Activated T-helper 1 cell treated with anti-CD3 and anti-CD28 coated beads, Interleukin-2, amount 50 U/mL, for 16 hours (primary cell): ENCODE measurements at places on chromosomes 1 and 21.

- DNase-seq = no peak
These were observed 24.6 kb upstream of the KLF17 start for GRCh38 chr1:44094047-44094446.

GRCh38 chr1:151819976-151820623 is 11.5 kb downstream of the RORC start:
- no peak for DNase-seq

GRCh38 chr1:82598812-82599211 is 798.1 kb downstream of the ADGRL2 start:
- DNase-seq = no peak

DNA sequence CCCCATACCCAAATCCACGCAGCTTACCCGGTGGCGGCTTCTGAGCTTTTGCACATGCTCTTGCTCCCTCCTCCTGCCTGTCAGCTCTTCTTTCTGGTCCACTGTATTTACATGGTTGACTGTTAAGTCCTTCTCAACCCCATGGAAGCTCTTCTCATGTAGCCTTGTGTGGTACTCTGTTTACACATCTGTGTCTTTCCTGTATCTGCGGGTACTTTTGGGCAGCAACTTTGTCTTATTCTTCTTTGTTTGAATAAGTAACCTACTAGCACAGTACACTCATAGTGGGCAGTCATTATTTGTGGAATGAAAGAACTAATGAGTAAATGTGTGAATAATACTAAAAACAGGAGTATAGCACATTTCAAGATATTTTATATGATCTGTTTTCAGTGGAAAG is 88.5 kb upstream of the GPR88 start:
- no peak for DNase-seq

DNA sequence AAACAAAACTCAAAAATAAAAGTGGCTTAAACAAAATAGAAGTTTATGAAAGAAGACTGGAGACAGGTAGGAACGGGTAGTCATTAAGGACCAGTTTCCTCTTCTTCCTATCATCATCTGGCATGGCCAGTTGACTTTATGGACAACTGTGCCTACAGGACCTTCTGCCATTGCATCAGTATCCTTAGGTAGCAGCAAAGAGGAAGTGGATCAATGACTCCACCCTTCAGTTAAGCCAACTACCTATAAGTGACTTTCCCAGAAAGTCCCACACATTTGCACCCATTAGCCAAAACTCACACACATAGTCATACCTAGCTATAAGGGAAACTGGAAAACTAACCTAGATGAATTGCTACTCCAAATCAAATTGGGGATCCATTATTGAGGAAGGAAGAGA is 51.7 kb downstream of the RASAL2 start:
- DNase-seq = no peak

GRCh38 chr21:34198231-34199120 is 125.1 kb downstream of the MRPS6 start:
- DNase-seq = no peak

- no peak for DNase-seq
These were observed 103.7 kb downstream of the HS2ST1 start for GRCh38 chr1:87017998-87018672.

DNA sequence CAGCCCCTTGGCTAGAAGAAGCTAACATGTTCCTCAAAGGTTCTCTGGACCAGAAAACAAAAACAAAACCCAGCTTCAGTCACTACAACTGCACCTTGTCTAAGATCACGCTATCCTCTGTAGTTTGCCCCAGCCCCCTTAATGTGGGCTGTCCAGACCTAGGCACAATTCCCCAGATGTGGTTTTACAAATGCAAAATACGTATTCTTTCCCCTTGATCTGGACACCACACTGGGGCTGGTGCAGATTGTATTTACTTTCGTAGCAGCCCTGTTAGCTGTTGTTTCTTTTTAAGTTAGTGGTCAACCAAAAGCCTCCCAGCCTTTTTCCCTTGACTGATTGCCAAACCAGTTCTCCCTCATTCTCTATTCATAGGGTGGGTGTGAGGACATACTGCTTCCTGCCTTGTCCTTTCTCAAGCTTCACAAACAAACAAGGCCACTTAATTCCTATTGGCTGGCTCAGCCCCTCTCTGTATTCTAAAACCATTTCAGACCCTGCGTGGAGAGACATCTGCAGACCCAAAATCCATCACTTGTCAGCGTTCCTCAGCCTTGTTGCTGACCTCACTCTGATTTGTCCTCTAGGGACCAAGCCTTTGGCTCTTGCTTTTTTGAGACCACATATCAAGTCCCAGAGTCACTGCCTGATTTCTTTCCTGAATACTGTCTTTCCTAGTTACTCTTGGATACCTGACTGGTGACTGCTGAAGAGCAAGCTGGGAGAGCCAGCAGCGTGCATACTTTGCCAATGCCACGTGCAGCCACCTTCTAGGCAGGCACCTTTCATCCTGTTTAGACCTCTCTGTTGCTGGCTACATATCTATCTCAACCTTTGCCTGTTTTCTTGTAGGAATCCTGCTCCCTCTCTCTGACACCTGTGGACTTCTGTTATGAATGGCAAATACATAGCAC is 96.4 kb upstream of the RAB3GAP2 start:
- DNase-seq = no peak
